ENCODE measurements at places on chromosomes 7 and 10.

GRCh38 chr7:121447243-121447910 is 51.3 kb upstream of the FAM3C start:
- no peak for DNase-seq

- DNase-seq = no peak
These were observed 78.9 kb downstream of the LRRTM3 start for GRCh38 chr10:67004690-67005089.

DNA sequence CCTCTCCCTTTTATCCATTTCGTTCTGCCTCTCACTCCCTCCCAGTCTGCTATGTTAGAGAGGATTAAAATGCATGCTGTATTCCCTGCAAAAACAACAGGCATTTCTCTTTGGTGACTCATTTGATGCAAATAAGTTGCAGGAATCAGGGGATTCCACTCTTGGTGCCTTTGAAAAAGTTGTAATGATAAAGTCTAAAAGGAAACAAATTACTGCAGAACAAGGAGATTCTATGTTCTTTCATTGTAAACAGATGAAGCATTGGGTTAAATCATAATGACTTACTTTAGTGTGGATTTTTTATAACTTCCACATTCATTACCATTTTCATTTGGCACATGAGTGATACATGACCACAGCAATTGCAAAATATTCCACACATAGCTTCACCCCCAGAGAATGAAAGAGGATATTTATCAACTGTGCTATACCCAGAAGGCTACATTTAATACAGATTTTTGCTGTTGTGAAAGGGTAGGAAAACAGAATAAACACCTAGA is 33.4 kb upstream of the ABLIM1 start:
- DNase-seq = no peak

- DNase-seq = no peak
These were observed 17.8 kb upstream of the CLDN4 start for GRCh38 chr7:73812996-73813395.

- no peak for DNase-seq
These were observed 889.3 kb upstream of the CELF2 start for GRCh38 chr10:10128387-10128786.

DNA sequence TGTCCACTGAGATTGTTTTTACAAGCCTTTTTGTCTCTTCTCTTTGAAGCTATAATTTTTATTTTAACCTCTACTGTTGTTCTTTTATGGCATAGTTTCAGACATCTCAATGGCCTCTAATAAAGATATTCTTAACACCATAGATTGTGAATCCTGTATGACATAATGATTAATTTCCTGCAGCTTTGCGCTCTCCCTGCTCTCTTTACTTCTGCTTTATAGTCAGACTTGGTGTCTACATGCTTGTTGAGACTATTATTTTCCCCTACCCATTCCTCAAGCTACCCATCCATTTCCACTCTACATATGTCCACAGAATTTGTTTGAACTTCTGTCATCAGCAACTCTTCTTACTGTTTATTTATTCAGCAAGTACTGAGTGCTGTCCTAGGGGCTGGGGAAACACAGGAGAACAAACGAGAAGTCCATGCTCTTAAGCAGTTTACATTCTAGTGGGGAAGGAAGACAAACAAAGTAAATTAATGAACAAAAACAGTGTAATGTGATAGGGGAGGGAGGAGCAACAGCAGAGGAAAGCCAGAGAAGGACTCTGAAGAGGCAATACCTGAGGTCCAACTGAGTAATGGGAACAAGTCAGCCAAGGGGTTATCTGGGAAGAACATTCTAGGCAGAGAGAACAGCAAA is 110.1 kb downstream of the CDK14 start:
- no peak for DNase-seq

Measured in activated CD8-positive, alpha-beta memory T cell treated with anti-CD3 and anti-CD28 coated beads for 1 hour (primary cell).